ENCODE measurements at places on chromosomes 3 and 15.

DNA sequence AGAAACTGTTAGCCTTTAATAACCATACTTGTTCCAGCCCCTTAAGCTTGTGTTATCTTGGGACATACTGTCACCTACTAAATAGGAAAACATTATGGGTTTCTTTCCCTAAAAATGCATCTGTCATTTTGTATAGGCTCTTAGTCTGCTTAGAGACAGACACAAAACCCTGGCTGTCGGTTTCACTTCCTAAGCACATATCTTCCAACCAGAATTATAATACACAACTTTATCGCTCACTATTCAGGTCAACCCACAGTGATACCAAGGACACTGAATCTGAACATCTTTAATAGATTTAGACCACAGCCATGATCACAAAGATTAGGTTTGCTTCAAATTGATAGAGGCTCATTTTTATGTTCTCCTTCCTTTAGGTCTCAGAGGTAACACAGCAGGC, 111.8 kb downstream of the CFAP20DC start:
- DNase-seq = no peak

DNA sequence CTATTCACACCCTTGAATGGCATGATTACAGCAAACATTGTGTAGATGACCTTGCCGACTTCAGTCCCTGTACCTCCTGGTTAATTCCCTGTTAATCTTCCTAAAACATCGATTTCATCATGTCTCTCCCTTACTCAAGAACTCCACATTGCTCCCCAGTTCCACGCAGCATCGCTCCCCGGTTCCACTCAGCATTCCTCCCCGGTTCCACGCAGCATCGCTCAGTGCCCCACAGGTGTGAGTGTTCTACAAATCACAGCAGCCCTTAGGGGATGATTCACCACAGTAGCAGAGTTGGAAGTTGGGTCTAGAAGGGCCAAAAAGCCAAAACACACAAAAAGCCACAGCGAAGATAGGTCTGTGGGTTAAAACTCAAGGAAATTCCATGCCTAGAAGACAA, 8.6 kb upstream of the TNK2 start:
- no peak for DNase-seq

- DNase-seq = no peak
Observed at GRCh38 chr15:100715571-100716455, 113.4 kb downstream of the ASB7 start.

GRCh38 chr15:62875626-62876021, 166.9 kb upstream of the TPM1 start:
- DNase-seq = no peak

- DNase-seq = peak; percentile 35
Observed at GRCh38 chr15:70098461-70099166, 897 bp upstream of the TLE3 start.

- no peak for DNase-seq
Observed at GRCh38 chr3:151213881-151214280, 10.9 kb upstream of the GPR171 start.

DNA sequence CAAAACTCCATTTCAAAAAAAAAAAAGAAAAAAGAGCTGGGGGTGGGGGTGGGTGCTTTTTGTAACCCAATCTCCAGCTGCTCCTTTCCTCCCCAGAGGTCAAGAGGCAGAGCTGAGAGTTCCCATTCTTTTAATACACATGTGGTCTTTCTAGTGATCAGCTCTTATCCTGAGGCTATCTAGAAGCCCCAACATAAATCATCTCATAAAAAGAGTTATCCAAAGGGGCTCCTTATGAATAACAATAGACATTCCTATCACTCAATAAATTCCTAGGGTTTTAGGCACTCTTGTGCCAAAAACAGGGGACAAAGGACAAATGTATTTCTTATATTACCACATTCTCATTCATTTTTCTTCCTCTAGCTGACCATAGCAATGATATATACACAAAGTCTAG, 25.1 kb upstream of the GAP43 start:
- no peak for DNase-seq

- DNase-seq = no peak
Observed at GRCh38 chr3:23664459-23664858, 141.3 kb upstream of the UBE2E1 start.

- DNase-seq = no peak
Observed at GRCh38 chr3:43013256-43013655, 34.1 kb downstream of the GASK1A start.

GRCh38 chr3:51720292-51721061, 13.6 kb downstream of the GRM2 start:
- DNase-seq = no peak

DNA sequence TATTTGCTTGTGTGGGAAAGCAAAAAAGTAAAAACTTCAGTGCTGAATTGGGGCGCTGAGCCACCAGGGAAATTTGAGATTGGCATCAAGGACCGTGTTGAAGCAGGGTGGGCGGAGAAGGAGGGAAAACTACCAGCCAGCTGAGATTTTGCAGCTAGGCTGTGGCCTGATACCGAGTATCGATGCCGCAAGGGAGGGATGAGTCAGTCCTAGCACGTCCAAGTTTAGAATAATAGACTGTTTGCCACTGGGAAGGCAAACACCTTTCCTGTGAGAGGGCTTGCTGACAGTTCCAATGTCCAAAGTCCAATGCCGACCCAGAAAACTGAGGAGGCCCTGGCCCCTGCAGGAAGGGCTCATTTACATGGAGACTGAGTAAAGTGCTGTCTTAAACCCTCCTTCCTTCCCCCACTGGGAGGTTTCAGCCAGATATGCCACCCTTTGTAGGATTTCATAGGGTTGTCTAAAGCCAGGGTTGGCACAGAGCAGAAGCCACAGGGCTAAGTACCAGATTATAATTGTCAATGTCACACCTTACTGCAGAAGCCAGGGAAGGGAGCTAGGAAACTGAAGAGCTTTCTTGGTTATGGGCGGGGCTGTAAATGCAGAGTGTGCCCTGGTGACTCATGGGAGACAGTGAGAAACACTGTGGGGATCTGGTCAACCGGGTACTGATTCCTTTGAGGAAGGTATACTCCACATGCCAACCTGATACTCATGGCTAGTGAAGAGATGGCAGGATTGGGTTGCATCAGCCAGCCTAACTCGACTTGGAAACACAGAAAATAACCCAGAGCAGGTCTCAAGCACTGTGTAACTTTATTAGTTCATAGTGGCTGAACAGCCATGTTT, 28.4 kb upstream of the PIK3CB start:
- DNase-seq = no peak

DNA sequence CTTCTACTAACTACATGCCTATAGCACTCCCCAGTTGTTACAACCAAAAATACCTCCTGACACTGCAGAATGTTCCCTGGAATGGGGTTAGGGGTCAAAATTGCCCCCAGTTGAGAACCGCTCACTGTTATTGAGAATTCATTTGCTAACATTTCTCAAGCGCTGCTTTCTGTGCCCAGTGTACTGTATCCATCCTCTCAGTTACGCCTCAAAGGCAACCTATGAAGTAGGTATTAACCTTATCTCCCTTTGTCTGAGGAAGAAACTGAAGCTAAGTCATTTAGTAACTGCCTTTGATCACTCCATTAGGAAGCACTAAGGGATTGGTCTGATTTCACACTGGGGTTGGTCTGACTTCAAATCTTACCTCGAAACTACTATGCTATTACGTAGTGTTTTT, 70.1 kb downstream of the CADPS start:
- DNase-seq = no peak

DNA sequence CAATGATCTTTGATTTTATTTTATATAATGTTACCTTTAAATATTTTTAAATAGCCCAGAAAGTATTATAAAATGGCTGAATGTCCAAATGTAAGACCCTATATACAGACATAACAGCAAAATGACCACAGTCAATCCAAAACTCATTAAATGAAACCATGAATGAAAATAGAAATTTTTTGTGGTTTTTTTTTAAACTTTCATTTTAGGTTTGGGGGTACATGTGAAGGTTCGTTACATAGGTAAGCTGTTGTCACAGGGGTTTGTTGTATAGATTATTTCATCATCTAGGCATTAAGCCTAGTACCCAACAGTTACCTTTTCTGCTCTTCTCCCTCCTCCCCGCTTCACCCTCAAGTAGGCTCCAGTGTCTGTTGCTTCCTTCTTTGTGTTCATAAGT, 108.8 kb downstream of the FAIM start:
- no peak for DNase-seq
